WTC11 (cell line): ENCODE measurements at places on chromosomes 7 and 10.

DNA sequence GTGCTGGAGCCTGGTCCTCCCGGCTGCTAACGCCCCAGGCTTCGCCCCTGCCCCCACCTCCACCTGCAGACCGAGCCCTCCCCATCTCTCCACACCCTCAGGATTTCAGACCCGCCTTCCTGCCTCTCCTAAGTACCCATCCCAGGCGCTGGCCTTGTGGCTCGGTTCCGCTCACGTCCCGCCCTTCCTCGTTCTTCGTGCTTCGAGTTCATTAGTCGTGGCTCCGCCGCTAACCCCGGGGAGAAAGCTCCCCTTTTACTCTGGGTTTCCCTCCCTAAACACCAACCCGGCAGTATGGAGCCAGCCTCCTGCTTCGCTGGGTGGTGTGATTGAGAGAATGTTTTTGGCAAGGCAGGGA, 11.2 kb downstream of the EMX2 start:
- DNase-seq: peak; percentile 47

GRCh38 chr10:104641187-104641936, at the start of gene SORCS3:
Gene SORCS3, plus strand, starts transcription at chr10:104641290.
- DNase-seq: peak; percentile 56

DNA sequence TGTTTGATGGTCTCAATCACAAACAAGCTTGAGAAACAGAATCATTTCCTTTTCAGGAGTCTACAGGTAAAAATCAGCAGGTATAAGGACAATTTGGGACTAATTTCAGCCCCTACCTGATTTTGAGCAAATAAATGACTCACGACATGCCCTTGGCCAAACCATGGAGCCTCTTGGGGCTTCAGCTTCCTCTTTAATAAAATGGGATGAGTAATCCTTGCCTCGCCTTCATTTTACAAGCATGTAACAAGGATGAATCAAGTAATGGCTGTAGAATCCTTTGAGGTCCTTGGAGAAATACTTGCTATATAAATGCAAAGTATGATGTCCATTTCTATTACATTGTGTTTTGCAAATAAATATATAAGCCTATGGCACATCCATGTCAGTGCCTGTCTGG, 212.8 kb upstream of the PODXL start:
- DNase-seq: no peak

DNA sequence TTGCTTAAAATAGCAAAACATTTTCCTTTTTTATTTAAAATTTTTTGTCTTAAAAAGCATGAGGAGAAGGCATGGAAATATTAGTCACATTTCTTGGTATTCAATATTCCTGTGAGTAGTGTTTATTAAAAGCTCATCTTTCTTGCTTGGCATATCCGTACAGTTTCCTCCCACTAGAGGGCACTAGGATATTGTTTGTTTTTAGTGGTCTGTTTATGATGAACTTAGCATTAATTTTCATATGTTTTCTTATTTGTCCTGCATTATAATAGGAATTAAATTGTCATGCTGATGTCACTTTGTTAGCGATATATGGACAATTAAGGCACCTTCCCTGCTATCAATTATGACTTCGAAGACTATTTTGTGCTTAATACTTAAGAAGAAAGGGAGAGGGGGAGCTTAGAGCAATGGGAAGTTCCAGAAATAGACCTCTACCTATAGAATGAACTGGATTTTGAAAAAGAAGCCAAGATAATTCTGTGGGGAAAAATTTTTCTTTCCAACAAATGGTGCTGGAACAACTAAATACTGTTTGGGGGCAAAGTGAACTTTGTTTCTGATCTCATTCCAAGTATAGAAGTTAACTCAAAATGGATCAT, 91.0 kb upstream of the STRIP2 start:
- no peak for DNase-seq

- DNase-seq: no peak
Measured at GRCh38 chr7:326273-326672, 36.3 kb downstream of the FOXL3 start.

GRCh38 chr7:5237286-5237685, 45.5 kb upstream of the SLC29A4 start:
- no peak for DNase-seq

DNA sequence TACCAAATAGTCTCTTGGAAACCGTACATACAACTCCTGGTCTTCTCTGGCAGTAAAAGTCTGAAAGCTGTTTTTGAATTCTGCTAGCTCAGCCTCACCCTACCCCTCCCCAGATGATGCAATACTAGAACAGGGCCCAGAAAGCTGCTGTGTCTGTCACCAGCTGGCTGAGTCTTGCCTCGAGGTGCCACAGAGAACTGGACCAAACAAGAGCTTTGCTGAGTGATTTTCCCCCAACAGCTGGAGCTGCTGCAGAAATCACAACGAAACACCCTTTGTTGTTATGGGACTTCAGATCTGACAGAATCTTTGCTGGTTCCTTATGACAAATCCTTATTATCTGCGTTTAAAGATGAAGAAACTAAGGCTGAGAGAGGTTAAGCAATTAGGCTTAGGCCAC, 134.1 kb downstream of the SPAG6 start:
- no peak for DNase-seq
